ENCODE measurements at places on chromosomes 6 and 20.

DNA sequence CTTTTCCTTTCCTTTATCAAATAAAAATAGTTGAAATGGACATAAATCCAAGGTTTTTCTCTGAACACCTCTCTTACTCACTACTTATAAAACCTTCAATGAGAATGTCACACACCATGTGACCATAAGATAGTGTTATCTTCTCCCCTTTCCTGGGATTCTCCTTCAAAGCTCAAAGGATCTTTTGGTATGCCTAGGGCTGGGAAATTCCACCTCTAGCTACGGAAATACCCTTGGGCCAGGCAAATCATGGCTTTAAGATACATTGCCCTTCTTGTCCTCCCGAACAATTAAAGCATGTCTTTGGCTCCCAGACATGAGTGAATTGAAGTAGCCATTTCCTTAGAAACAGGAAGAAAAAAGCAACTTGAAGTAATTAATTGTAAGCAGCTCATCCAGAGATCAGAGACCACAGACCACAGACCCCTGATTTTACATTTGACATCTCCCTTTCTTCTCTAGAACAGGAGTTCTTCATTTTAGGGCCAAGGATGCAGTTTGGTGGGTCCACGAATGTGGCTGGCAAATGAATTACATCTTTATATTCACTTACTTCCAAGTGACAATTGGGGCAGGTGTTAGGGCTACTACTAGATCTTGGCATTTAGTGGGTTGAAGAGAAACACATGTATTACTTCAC, 4.1 kb downstream of the PLCB4 start:
- no peak for DNase-seq

GRCh38 chr6:109628158-109629000, 62.6 kb downstream of the AK9 start:
- no peak for DNase-seq

- DNase-seq: no peak
Measured at GRCh38 chr6:105432797-105433196, 29.9 kb upstream of the PREP start.

DNA sequence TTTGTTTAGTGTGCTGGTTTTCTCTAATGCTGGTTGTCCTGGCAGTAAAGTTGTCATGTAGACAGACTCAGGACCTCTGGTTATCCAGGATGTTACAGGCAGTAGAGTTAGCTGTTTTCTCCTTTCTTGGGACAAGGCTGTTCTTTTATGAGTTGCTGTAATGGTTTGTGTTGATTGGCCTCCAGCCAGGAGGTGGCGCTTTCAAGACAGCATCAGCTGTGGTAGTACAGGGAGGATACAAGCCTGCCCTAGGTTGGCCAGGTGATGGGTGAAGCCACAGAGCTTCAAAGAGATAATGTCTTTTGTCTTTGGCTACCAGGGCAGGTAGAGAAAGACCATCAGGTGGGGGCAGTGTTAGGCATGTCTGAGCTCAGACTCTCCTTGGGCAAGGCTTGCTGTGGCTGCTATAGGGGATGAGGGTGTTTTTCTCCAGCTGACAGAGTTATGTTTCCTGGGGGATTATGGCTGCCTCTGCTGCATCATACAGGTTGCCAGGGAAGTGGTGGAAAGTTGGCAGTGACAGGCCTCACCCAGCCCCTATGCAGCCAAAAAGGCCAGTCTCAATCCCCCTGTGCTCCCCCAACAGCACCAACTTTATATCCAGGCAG, 127.2 kb upstream of the TAB2 start:
- peak; percentile 57 for DNase-seq

GRCh38 chr6:6024220-6024619, 17.5 kb upstream of the NRN1 start:
- no peak for DNase-seq

- no peak for DNase-seq
Measured at GRCh38 chr6:159615918-159616317, 77.1 kb downstream of the SOD2 start.

GRCh38 chr6:12327391-12327790, 37.2 kb downstream of the EDN1 start:
- no peak for DNase-seq

- DNase-seq: no peak
Measured at GRCh38 chr6:158347335-158347734, 35.1 kb downstream of the TULP4 start.

- DNase-seq: no peak
Measured at GRCh38 chr6:166005944-166006899, 161.4 kb downstream of the TBXT start.

DNA sequence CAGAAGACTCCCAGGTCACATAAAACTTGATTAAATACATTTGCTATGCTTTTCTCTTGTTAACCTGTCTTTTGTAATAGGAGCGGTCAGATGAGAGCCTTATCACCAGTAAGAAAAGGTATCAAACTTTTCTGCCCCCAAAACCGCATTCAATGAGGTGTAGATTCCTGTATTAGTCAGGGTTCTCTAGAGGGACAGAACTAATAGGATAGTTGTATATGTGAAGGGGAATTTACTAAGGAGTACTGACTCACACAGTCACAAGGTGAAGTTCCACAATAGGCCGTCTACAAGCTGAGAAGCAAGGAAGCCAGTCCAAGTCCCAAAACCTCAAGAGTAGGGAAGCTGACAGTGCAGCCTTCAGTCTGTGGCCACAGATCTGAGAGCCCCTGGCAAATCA, 32.7 kb downstream of the PTPRK start:
- no peak for DNase-seq

- DNase-seq: no peak
Measured at GRCh38 chr20:42864116-42864515, 325.6 kb downstream of the PTPRT start.
